ENCODE measurements at places on chromosomes 7 and 10.
A peak's percentile ranks its signal among the peaks of the same experiment; 100 is the strongest.

- H3K4me3 ChIP-seq = no peak overlapping the region
- DNase-seq = no peak
- H3K27ac ChIP-seq = no peak overlapping the region
- H3K36me3 ChIP-seq = no peaks in the 10 kb centered on the region
Observed at GRCh38 chr10:100847440-100847839, 65.3 kb upstream of the SLF2 start.

DNA sequence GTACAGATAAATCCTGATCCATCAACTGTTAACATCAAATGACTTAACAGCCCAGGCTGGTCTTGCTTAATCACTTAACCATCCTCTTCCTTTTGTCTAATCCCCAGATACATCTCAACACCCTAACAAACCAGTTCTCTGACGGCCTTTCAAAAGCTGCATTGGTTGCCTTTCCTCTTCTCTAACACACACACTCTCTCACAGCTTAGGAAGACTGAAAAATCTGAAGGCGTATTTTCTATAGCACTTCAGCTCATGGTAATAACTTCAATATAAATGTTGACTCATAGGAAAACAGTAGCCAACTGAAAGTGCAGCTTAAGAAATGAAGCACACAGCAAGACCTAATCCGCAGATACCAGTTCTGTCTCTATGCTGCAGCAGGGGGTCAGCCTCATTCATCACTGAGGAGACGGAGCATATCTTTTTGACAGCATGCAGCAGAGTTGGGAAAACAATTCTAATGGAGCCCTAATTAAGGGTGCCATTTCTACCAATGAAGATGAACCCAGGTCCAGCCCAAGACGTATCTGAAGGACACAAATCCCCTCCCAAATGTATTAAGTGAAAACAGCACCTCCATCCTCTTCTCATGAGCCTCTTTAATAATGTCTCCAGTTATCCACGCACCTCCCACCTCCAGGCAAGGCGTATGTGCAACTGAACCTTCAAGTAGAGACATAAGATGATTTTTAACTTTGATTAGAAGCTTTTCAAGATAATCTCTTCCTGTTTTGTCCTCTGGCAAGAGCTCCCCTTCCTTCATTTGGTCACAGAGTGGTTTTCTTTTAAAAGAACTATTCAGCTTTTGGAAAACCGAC lies 211.7 kb upstream of the NFE2L3 start:
- peaks cover 10% of the 10 kb centered on the region for H3K27me3 ChIP-seq
- no peak overlapping the region for H3K4me3 ChIP-seq
- no peak overlapping the region for H3K27ac ChIP-seq
- peaks cover 2% of the 10 kb centered on the region for H3K36me3 ChIP-seq
- peaks cover 4% of the 10 kb centered on the region for H3K4me1 ChIP-seq

GRCh38 chr7:156143683-156144082 lies 331.4 kb upstream of the SHH start:
- DNase-seq = no peak
- H3K4me1 ChIP-seq = no peaks in the 10 kb centered on the region
- H3K27ac ChIP-seq = no peak overlapping the region
- peaks cover 8% of the 10 kb centered on the region for H3K27me3 ChIP-seq
- H3K36me3 ChIP-seq = no peaks in the 10 kb centered on the region

DNA sequence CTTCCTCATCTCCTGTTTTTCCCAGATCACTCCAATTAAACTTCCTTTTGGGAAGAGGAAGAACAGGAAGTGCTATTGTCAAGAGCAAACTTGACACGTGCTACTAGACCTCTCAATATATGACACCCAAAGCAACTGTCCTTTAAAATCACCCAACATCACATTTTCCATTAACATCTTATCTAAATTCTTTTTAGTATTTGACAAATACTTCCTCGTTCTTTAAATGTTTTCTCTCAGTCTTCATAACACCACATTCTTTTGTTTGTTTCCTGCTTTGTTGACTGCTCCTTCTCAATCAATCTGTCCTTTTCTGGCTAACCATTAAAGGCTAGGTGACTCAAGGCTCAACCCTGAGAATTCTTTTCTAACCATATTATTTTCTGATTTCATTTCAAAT lies 7.1 kb upstream of the TFPI2 start:
- H3K36me3 ChIP-seq = no peaks in the 10 kb centered on the region
- no peak overlapping the region for H3K4me3 ChIP-seq
- peaks cover 6% of the 10 kb centered on the region for H3K27me3 ChIP-seq
- no peaks in the 10 kb centered on the region for H3K4me1 ChIP-seq
- no peak for DNase-seq

- peaks cover 7% of the 10 kb centered on the region for H3K36me3 ChIP-seq
- no peak overlapping the region for H3K27ac ChIP-seq
Observed at GRCh38 chr10:103333934-103334520, 16.9 kb downstream of the PCGF6 start.

GRCh38 chr7:54632696-54633095 lies 90.5 kb downstream of the VSTM2A start:
- DNase-seq = no peak
- H3K4me1 ChIP-seq = no peaks in the 10 kb centered on the region
- no peaks in the 10 kb centered on the region for H3K27me3 ChIP-seq
- no peak overlapping the region for H3K27ac ChIP-seq
- H3K4me3 ChIP-seq = no peak overlapping the region

GRCh38 chr7:127478461-127478860 lies 86.0 kb upstream of the ZNF800 start:
- DNase-seq = no peak
- H3K4me3 ChIP-seq = no peak overlapping the region
- peaks cover 15% of the 10 kb centered on the region for H3K27me3 ChIP-seq

- H3K27ac ChIP-seq = no peak overlapping the region
- DNase-seq = no peak
- H3K4me1 ChIP-seq = no peaks in the 10 kb centered on the region
- no peaks in the 10 kb centered on the region for H3K27me3 ChIP-seq
Observed at GRCh38 chr7:110205899-110206298, 885.0 kb upstream of the LRRN3 start.

DNA sequence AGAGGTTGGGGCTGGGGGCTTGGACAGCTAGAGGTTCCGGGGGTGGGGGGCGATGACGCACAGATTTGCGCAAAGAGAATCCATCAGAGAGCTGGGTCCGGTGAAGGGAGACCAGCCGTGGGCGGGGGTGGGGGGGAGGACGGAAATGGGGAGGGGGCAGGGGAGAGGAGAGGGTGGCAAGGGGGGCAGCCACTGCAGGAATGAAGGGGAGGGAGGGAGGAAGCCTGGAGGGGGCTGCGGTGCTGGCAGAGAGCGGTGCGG lies 1.2 kb upstream of the VGF start:
- H3K27me3 ChIP-seq = peaks cover 47% of the 10 kb centered on the region
- peaks cover 2% of the 10 kb centered on the region for H3K36me3 ChIP-seq
- DNase-seq = no peak
- H3K4me1 ChIP-seq = peaks cover 34% of the 10 kb centered on the region
- no peak overlapping the region for H3K4me3 ChIP-seq
- H3K27ac ChIP-seq = no peak overlapping the region

DNA sequence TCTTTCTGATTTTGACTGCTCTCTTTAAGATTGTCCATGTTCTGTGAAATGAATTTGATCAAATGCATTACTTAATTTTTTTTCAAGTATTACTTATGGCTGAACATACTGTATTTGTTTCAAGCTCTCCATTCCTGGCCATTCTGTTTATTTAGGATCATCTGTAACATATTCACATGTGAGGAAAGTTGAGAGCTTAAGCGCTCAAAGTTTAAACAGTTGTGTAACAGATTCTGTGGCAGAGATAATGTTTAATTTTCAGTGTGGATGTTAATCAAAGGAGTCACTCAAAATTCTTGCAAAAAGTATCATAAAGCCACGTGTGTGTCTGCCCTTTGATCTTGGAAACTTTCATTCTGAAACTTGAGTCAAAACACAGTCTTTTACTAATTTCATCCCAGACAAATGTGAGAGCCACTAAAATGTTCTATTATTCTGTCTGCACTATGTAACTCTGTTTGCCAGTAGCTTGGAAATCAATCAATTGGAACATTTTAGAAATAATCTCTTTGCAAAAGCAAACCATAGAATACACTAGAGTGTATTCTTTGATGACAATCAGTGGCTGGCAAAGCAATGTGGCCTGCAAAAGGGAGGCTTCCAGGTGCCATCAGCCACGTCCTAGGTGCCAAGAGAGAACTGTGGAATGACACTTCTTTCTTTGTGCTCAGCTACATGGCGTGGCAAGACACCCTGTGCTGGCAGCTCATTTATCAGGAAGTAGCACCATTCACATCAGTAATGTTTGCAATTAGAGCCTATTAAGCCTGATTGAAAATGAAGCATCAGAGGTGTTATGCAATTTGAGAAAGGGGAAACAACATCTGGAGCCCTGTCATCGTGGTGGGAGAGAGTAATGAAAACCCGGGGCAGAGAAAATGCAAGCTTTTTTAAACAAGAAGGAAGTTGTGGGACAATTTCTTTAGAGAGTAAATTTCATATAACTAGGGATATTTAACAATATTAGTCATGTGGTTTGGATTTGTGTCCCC lies 40.9 kb downstream of the ARL5B start:
- no peak for DNase-seq
- H3K4me1 ChIP-seq = peaks cover 4% of the 10 kb centered on the region
- H3K4me3 ChIP-seq = no peak overlapping the region
- H3K36me3 ChIP-seq = no peaks in the 10 kb centered on the region
- H3K27ac ChIP-seq = no peak overlapping the region

DNA sequence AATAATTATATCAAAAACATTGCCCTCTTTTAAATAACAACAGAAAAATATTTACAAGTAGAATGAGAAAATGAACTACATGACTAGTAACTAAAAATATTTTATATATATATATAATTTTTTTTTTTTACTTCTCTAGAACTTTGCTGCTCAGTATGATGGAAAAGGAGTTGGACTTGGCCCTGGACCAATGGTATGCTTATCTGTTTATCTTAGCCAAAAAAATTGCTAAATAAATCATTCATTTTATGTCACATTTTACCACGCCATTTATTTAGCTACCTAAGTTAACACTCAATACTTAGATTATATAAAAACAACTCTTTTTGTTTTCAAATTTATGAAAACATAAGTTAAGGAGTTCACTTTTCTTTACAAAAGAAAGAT lies 6.7 kb downstream of the COL1A2 start:
- no peak overlapping the region for H3K4me3 ChIP-seq
- H3K27me3 ChIP-seq = peaks cover 3% of the 10 kb centered on the region
- no peak overlapping the region for H3K27ac ChIP-seq
- H3K36me3 ChIP-seq = no peaks in the 10 kb centered on the region

GRCh38 chr7:2279896-2280295 lies 34.3 kb downstream of the SNX8 start:
- DNase-seq = no peak
- H3K4me1 ChIP-seq = peaks cover 19% of the 10 kb centered on the region
- no peaks in the 10 kb centered on the region for H3K27me3 ChIP-seq
- H3K36me3 ChIP-seq = peaks cover 10% of the 10 kb centered on the region
- peak overlapping the region; percentile 75 for H3K27ac ChIP-seq
- H3K4me3 ChIP-seq = no peak overlapping the region

DNA sequence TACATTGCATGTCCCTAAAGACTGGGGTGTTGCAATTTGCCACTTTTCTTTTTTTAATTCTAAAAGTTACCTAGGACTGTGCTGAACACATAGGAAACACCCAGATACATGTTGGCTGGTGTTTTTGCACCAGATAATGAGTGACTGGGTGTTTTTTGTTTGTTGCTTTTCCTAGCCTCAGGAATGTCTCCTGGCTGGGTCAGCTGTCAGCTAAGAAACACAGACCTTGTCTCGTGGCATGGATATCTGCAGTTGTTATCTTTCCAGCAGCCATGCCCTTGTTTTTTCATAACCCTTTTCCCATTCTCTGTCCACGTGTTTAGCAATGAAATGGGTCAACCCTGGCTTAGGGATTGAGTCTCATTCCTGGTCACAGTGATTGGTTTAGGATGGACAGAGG lies 433.9 kb upstream of the ZMIZ1 start:
- DNase-seq = no peak
- H3K36me3 ChIP-seq = no peaks in the 10 kb centered on the region
- H3K27me3 ChIP-seq = peaks cover 4% of the 10 kb centered on the region
- H3K4me1 ChIP-seq = no peaks in the 10 kb centered on the region

GRCh38 chr10:88987243-88987725 lies 3.3 kb upstream of the FAS start:
- H3K4me1 ChIP-seq = peaks cover 18% of the 10 kb centered on the region
- H3K4me3 ChIP-seq = no peak overlapping the region
- no peaks in the 10 kb centered on the region for H3K27me3 ChIP-seq
- no peak for DNase-seq
- H3K36me3 ChIP-seq = no peaks in the 10 kb centered on the region
- no peak overlapping the region for H3K27ac ChIP-seq

GRCh38 chr10:124338276-124338925 lies 80.3 kb downstream of the OAT start:
- H3K36me3 ChIP-seq = peaks cover 1% of the 10 kb centered on the region
- H3K4me3 ChIP-seq = no peak overlapping the region
- no peak overlapping the region for H3K27ac ChIP-seq
- H3K4me1 ChIP-seq = peaks cover 7% of the 10 kb centered on the region
- H3K27me3 ChIP-seq = peaks cover 2% of the 10 kb centered on the region

- no peak overlapping the region for H3K27ac ChIP-seq
- no peak overlapping the region for H3K4me3 ChIP-seq
- no peaks in the 10 kb centered on the region for H3K36me3 ChIP-seq
- H3K27me3 ChIP-seq = peaks cover 13% of the 10 kb centered on the region
Observed at GRCh38 chr7:73366990-73367389, 39.0 kb downstream of the FKBP6 start.

- H3K4me3 ChIP-seq = no peak overlapping the region
- no peak for DNase-seq
- H3K36me3 ChIP-seq = no peaks in the 10 kb centered on the region
- H3K4me1 ChIP-seq = no peaks in the 10 kb centered on the region
- peaks cover 2% of the 10 kb centered on the region for H3K27me3 ChIP-seq
Observed at GRCh38 chr10:84095811-84096497, 43.4 kb upstream of the GHITM start.

DNA sequence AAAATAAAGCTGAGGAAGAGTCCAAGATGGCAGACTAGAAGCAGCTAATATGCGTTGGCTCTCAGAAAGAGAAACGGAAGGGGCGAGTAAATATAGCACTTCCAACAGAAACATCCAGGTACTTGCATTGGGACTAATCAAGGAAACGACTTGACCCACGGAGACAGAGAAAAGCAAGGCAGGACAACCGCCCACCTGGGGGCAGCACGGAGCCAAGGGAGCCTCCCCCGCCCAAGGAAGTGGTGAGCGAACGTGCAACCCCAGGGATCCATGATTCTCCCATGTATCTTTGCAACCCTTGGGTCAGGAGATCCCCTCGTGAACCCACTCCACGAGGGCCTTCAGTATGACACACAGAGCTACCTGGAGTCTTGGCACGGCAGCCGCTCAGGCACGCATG lies 45.4 kb upstream of the GRM3 start:
- H3K36me3 ChIP-seq = no peaks in the 10 kb centered on the region
- H3K27me3 ChIP-seq = no peaks in the 10 kb centered on the region
- no peaks in the 10 kb centered on the region for H3K4me1 ChIP-seq
- H3K27ac ChIP-seq = no peak overlapping the region
- no peak overlapping the region for H3K4me3 ChIP-seq

GRCh38 chr7:91801331-91801983 lies 79.0 kb downstream of the MTERF1 start:
- DNase-seq = no peak
- H3K27me3 ChIP-seq = no peaks in the 10 kb centered on the region
- H3K4me3 ChIP-seq = no peak overlapping the region
- H3K4me1 ChIP-seq = no peaks in the 10 kb centered on the region

GRCh38 chr10:100899171-100899570 lies 13.6 kb upstream of the SLF2 start:
- no peak overlapping the region for H3K27ac ChIP-seq
- H3K36me3 ChIP-seq = no peaks in the 10 kb centered on the region
- peaks cover 12% of the 10 kb centered on the region for H3K4me1 ChIP-seq
- peaks cover 13% of the 10 kb centered on the region for H3K27me3 ChIP-seq

GRCh38 chr7:40680657-40681056 lies 545.9 kb downstream of the SUGCT start:
- no peak overlapping the region for H3K27ac ChIP-seq
- H3K4me3 ChIP-seq = no peak overlapping the region
- H3K4me1 ChIP-seq = no peaks in the 10 kb centered on the region
- H3K27me3 ChIP-seq = no peaks in the 10 kb centered on the region

GRCh38 chr7:152527610-152528032 lies 91.8 kb upstream of the KMT2C start:
- H3K27ac ChIP-seq = no peak overlapping the region
- H3K27me3 ChIP-seq = peaks cover 1% of the 10 kb centered on the region
- H3K36me3 ChIP-seq = peaks cover 1% of the 10 kb centered on the region
- no peaks in the 10 kb centered on the region for H3K4me1 ChIP-seq

Measured in memory B cell (primary cell).